ENCODE measurements at places on chromosomes 4 and X.

GRCh38 chr4:140645614-140646412 lies 77.1 kb upstream of the UCP1 start:
- no peak for DNase-seq

GRCh38 chr4:155773196-155773800 lies 14.5 kb downstream of the GUCY1B1 start:
- DNase-seq = no peak

DNA sequence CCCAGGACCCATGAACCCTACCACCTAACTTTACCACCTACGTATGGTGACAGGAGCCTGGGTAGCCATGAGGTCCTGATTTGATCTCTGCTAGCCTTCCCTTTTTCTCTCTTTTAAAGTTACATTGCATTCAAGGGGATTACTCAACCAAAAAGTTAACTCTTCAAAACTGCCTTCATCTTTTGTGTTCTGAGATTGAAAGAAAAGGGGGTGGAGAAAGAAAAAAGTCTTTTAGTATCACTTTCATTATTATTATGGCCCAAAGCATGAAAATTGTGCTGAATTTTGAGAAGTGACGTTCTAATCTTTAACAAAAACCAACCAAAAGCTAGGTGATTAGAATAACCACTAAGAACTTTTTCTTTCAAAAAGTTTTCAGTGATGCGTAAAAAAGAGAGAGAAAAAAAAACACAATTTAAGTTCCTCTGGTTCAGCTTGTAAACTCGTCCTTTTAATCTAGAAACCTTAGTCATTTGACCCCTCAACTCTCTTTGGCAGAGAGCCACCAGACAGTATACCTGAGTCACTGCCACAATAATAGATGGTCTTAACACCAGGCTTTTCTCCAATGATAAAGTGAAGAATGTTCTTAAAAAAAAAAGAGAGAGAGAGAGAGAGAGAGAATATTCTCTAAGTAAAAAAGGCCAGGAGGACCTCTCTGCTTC lies 347.4 kb upstream of the FGF13 start:
- no peak for DNase-seq

- no peak for DNase-seq
Measured at GRCh38 chrX:13662355-13662791, 9.4 kb downstream of the TCEANC start.

- DNase-seq = no peak
Measured at GRCh38 chr4:141356963-141357335, 136.3 kb downstream of the ZNF330 start.

DNA sequence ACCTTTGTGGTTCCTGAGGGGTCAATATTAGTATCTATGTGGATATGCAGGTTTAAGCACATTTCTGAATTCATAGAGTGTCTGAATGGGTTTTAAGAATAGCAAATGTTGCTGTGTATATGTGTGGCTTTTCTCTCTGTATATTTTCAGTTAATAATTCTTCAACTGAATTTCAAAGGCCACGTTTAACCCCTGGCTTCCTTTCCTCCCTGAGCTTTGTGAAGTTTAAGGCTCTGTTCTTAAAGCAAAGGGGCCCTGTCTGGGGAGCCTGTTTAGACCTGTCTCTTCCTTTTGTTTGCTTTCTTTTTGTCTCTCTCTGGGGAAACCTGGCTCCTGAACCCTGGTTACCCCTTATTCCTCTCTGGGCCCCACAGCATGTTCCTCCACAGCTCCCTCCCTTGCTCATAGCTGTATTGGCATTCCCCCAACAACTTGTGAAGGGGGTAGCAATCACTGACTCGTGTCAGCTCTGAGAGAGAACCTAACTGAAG lies 139.1 kb downstream of the COL4A6 start:
- DNase-seq = no peak

DNA sequence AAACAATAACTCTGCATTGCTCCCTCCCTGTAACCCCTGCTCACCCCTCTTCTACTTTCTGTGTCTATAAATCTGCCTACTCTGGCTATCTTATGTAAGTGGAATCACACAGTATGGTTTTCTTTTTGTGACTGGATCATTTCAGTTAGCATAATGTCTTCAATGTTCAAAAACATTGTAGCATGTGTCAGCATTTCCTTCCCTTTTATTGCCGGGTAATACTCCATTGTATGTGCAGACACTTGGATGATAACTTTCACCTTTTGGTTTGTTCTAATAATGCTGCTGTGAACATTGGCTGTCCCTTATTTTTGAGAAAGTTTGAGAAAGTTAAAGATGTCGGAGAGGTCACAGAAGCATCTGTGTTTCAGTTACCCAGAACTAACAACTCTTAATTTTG lies 60.6 kb upstream of the TLR2 start:
- no peak for DNase-seq

GRCh38 chr4:93918856-93919255 lies 90.3 kb downstream of the ATOH1 start:
- no peak for DNase-seq

GRCh38 chr4:10023050-10023419 lies 1.7 kb upstream of the SLC2A9 start:
- DNase-seq = no peak

DNA sequence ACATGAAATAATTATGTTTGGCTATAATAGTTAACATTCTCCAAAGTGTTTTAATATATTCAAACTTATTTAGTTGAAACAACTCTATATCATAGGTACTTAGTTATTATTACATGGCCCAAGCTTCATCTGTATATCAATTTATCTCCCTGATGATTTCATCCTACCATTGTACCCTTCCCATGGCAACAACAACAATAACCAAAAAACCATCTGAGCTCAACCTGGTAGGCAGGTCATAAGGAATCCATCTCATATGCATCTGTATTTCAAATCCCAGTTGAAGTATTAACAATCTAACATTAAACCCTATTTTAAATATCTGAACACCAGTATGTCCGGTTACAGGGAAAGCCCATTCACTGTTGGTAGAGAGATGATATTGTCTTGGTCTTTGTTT lies 33.1 kb upstream of the SLC7A11 start:
- no peak for DNase-seq

DNA sequence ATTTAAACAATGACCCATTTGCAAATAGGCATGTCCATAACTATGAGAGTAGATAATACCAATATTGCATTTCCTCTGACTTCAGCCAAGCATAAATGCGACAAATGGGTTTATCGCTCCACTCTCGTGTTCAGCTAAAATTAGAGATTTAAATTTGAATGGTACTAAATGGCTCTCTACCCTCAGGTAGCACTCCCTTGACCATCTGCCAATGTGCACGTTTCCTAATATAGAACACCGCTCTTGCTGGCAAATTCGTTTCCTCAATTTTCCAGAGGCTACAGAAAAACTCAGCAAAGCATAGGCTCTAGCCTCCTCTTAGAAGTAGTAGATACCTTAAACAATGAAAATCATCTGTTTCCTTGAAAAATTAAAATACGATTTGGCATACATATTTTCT lies 251.6 kb downstream of the ADGRA3 start:
- no peak for DNase-seq

DNA sequence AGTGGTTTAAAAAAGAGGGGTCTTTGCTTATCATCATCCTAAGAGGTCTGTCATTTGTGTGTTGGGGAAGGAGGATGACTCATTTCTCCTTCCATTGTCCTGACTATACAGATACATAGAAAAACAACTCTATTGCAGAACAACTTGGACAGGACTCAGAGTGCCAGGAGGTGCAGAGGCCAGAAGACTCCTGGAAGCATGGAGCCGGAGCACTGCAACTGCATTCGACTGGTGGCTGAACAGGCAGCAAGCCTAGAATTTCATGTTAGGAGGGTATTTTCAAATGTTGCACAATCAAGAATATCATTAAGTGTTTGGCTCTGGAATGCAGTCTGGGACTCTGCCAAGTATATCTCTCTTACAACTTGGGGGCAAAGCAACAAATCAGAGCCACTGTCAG lies 35.0 kb upstream of the MAML3 start:
- no peak for DNase-seq

GRCh38 chr4:182699201-182699600 lies 218.0 kb downstream of the DCTD start:
- DNase-seq = no peak

GRCh38 chrX:113726466-113726865 lies 857.4 kb upstream of the HTR2C start:
- DNase-seq = no peak

- DNase-seq = no peak
Measured at GRCh38 chr4:110087070-110087708, 111.2 kb downstream of the ELOVL6 start.

DNA sequence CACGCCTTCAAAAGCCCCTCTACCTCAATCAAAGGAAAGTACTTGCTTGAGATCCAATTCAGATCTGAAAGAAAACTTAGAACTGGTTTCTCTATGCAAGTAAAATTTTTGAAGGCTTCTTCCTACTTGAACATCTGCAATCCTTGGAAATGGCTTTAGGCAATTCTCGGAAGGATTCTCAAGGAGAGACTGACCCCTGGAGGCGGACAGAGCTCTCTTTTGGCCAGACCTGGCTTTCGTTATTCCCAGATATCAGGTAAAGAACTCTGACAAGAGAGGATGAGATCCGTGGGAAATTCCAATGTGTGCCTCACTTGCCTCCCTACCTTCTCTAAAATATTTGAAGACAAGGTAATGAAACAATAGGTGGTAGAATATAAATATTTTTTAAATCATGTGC lies 670.3 kb upstream of the FAM241A start:
- DNase-seq = no peak

DNA sequence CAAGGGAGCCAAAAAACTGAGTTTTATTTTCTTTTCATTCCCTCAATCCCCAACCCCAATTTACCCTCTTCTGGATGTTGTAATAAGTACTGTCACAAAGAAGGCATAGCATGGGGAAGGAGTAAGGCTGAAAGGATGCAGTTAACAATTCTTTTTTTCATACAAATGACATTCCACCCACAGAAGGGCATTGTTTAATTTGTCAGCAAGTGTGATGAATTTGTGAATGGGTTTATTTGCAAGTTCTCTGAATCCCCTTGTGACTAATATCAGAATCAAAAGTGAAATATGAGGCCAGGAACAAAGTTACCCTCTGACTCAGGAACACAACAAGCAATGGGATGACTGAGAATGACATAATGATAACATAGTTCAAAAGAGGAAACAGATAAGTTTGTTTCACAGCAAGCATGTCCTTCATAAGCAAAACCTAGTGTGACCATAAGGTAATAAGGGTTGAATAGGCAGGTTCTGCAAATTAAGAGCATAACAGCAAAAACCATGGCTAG lies 2.1 kb downstream of the GEMIN8 start:
- no peak for DNase-seq

GRCh38 chrX:72308566-72309296 lies 3.0 kb upstream of the CITED1 start:
- peak; percentile 35 for DNase-seq

GRCh38 chrX:119236623-119237561 lies 807 bp downstream of the PGRMC1 start:
- DNase-seq = peak; percentile 4

GRCh38 chrX:9988762-9989161 lies 21.6 kb downstream of the CLDN34 start:
- no peak for DNase-seq

DNA sequence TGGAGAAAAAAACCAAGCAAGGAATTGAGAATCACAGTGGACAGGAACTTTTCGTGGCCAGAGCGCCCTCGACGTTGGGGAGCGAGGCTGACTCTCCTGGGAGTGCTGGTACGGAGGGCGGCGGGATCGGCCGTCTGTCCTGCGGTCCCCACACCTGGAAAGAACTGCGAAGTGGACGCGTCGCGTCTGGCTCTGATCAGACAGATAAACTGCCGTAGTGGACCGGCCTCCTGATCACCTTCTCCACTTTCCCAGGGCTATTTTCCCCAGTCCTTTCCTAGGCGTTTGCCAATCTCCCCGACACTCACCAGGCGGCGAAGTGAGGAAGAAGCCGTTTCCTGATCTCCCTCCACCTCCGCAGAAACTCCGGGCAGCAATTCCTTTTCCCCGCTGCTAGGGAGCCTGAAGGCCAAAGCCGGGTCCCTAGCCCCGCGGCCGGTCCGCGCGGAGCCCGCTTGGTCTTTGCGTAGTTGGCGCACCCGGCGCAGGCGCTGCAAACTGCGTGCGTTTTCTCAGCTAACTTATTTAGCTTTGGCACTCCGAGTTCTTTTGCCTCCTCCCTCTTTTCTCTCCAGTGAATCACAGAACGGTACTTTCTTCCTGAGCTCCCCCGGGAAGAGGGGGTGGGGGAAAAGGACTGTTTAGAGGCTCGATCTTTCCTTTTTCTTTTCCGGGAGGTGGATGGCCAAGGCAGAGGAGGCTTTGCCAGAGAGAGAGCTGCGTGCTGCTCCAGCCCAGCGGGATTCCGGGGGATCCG lies at the start of gene ARSJ:
Gene ARSJ, minus strand, starts transcription at position 500 of the 757 bp plus-strand sequence. CDS start 813 bp downstream, outside the sequence.
- DNase-seq = no peak

DNA sequence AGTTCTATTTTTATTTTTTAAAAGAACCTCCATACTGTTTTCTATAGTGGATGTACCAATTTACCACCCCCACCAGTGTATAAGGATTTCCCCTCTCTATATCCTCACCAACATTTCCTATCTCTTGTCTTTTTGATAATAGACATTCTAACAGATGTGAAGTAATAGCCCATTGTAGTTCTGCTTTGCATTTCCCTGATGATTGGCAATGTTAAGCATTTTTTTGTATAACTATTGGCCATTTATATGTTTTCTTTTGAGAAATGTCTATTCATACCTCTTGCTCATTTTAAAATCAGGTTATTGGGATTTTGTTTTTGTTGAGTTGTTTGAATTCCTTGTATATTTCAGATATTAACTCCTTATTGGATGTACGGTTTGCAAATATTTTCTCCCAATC lies 251.1 kb upstream of the HTR2C start:
- no peak for DNase-seq

DNA sequence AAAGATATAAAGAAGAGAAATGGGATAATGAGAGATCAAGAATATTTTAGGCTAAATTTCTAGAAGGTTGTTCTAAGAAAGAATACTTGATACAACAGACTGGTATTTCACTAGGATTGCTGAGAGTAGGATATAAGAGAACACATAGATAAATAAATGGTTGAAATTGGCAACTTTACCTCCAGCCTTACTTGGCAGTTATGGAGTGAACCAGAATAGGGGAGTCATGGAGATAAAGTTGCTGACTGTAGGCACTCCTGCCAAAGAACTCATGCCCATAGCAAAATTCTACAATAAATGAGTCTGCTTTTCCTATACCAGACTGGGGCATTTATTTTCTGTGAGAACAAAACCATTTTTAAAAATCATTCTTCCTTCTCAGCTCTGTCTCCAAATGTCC lies 26.4 kb upstream of the MMRN1 start:
- DNase-seq = no peak

DNA sequence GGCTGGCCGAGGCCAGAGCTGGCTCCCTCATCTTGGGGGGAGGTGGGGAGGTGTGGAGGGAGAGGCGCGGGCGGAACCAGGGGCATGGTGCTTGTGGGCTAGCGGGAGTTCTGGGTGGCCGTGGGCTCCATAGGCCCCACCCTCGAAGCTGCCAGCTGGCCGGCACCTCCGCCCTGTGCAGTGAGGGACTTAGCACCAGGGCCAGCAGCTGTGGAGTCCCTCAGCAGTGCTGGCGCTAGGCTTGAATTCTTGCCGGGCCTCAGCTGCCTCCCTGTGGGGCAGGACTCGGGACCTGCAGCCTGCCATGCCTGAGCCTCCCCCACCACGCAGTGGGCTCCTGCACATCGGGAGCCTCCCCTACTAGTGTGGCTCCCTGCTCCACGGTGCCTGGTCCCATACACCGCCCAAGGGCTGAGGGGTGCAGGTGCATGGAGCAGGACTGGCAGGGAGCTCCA lies 603.3 kb downstream of the PCDH18 start:
- DNase-seq = no peak
